MCF 10A (cell line): ENCODE measurements at places on chromosomes 13 and 19. TPM values are rescaled to one million over a fixed set of nuclear protein-coding genes. Genes with fewer than 3 reads are reported as not detected.
A peak's percentile ranks its signal among the peaks of the same experiment; 100 is the strongest.

The ZNF530 gene
- 2.4 and 2.8 TPM in 2 replicates for total RNA-seq

DNA sequence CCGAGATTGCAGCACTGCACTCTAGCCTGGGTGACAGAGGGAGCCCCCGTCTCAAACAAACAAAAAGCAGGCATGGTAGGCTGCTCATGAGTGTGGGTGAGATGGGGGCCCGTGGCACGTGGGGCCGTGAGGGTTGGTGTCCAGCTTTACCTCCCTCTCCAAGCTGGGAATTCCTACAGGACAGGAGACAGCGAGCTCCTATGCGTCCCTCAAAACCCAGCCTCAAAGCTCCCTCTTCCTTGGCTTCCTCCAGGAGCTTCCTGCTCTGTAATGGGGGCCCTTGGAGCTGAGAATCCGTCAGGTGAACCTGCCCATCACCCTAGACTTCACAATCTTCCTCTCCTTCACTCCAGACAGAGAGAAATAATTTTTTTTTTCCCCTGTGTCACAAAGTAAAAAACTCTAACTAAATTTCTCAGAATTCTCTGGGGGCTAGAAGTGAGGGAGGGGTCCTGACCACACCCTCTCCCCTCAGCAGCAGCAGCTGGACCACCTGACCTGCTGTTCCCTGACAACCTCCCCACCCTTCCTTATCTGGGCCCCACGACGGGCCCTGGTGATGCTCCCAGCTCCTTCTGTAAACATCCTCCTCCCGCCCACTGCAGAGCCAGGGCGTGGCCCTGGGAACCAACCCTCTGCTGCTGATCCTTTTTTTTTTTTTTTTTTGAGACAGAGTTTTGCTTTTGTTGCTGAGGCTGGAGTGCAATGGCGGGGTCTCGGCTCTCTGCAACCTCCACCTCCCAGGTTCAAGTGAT lies 22.1 kb upstream of the WDR18 start:
- DNase-seq: peak; percentile 36

- DNase-seq: peak; percentile 96
Measured at GRCh38 chr13:29925457-29926097, 75.2 kb upstream of the UBL3 start.

The ELL gene
- 20.8 and 22.4 TPM in 2 replicates for total RNA-seq

GRCh38 chr13:23460309-23460708 lies 26.8 kb upstream of the SACS start:
- DNase-seq: no peak

DNA sequence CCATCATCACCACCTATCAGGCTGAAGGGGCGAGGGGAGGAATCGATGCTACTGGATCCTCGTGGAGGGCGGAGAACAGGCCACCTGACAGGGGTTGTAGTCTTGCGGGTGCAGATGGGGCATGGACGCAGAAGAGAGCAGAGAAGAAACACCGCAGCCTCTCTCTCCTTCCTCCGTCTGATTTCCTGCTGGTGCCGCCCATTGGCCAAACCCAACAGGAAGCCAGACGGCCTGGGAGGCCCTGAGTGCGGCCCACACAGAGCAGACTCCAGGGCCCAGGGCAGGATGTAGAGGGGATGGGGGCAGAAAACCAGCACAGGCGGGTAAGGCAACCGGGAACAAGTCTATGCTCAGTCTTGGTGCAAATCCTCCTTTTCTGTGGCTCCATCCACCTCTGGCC lies 15.4 kb downstream of the CEBPA start:
- DNase-seq: no peak

DNA sequence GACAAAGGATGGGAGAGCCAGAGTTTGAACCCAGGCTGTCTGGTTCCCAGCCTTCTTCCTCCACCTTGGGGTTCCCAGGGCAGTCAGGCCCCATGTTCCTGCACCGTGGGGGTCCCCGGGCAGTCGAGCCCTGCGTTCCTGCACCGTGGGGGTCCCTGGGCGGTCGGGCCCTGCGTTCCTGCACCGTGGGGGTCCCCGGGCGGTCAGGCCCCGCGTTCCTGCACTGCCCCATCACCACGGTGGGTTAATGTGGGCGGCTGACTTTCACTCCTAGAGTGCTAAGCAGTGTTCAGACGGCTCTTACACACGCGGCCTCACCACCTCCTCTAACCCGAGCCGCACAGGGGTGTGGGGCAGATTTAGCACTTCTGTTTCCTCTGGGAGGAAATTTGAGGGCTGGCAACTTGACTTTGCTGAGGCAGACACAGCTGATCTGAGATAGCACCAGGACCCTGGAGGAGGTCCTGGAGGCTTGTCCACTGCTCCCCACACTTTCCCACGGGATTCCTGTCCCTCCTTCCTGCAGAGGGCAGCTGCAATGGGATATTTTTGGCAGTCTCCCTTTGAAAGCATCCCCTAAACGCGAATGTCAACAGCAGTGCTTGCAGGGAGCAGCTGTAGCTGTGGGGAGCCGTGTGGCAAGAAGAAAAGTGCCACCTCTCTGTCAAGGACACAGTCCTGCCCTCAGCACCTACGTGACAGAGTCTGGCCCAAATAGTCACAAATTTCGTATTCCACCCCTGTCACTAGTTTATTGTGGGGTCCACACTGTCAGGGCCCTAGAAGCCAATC lies 239.4 kb downstream of the TEX29 start:
- DNase-seq: no peak

- no peak for DNase-seq
Measured at GRCh38 chr19:29029268-29029958, 183.5 kb downstream of the UQCRFS1 start.

DNA sequence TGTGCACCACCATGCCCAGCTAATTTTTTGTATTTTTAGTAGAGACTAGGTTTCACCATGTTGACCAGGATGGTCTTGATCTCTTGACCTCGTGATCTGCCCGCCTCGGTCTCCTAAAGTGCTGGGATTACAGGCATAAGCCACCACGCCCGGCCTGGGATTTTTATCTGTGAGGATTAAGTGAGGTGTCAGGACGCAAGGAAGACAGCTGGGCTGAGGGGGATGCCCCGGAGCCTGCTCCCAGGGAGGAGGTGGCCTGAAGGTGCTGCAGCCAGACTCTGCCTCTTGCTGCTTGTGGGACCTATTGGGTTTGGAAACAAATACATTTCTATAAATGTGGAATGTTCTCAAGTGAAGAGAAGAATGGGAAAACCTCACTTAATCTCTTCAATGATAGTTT lies 131.6 kb downstream of the OLFM4 start:
- no peak for DNase-seq

The PPM1N gene
- total RNA-seq: 0.33 and 0.42 TPM in 2 replicates

DNA sequence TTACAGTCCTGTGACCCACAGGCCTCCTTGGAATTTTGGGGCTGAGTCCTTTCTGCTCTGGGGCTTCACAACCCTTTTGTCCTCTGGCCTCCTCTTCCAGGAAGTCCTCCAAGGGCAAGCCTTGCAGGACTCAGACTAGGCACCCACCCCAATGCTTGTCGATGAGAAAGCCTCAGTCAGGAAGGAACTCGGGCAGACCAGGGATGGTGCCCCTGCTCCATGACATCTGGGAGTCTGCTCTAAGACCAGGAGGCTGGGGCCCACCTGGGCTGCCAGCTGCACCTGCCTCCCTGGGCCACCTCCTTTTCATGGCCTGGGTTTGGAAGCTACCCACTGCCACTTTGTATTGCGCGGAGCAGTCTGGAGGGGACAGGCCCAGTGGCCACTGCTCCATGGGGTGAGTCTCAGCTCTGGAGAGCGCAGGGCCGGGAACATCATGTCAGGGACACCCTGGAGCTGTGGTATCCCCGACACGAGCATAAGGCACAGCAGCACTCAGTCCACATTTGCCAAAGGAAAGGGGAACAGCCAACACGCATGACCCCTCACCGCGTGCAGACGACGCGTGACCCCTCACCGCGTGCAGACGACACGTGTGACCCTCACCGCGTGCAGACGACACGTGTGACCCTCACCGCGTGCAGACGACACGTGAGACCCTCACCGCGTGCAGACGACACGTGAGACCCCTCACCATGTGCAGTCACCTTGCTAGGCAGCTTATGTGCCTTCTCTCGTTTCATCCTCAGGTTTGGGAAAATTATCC lies 10.8 kb downstream of the C2CD4C start:
- no peak for DNase-seq

DNA sequence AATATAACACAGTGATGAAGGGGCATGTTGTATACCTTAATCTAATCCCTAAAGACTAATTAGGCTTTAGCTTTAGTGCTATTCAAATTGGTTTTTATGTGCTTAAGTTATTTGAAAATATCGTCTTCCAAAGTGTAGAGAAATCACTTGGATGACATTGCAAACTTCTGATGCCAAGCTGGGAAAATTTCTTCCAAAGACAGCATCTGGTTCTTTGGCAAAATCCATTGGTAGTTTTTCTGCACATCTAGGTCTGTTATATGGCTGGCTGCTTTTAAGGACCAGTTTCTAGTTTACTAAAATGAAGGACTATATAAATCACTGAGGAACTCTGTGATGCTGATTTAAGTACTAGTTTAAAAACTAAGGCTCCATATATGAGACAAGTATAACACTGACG lies 2362.3 kb downstream of the PCDH9 start:
- no peak for DNase-seq

The AMER2 gene
- not detected in 2 replicates for total RNA-seq

DNA sequence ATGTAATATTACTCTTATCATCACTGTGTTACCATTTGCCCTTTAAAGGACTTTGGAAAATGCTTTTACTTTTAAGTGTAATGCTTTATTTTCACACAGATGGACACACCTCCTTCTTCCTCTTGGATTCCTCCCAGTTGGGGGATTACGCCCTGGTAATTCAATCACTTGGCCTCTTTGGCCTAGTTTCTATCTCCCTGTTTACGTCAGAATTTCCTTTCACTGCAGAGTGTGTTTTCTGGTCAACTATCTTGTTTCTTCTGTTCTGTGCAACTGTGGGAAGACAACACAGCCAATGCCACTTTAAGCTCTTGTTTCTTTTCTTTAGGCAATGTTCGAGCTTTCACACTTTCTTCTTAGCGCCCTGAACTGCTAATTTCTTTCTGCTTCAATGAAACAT lies 257.3 kb upstream of the MAB21L1 start:
- no peak for DNase-seq

GRCh38 chr19:18650021-18650390 lies 13.2 kb downstream of the KLHL26 start:
- no peak for DNase-seq

GRCh38 chr13:113777311-113778260 lies 18.6 kb downstream of the TMEM255B start:
- DNase-seq: no peak

- DNase-seq: no peak
Measured at GRCh38 chr19:16893686-16893989, 4.8 kb downstream of the F2RL3 start.

The PODNL1 gene
- 0.25 and 0.51 TPM in 2 replicates for total RNA-seq
